ENCODE measurements at places on chromosomes 7 and 10. TPM values are rescaled to one million over a fixed set of nuclear protein-coding genes. Genes with fewer than 3 reads are reported as not detected.

DNA sequence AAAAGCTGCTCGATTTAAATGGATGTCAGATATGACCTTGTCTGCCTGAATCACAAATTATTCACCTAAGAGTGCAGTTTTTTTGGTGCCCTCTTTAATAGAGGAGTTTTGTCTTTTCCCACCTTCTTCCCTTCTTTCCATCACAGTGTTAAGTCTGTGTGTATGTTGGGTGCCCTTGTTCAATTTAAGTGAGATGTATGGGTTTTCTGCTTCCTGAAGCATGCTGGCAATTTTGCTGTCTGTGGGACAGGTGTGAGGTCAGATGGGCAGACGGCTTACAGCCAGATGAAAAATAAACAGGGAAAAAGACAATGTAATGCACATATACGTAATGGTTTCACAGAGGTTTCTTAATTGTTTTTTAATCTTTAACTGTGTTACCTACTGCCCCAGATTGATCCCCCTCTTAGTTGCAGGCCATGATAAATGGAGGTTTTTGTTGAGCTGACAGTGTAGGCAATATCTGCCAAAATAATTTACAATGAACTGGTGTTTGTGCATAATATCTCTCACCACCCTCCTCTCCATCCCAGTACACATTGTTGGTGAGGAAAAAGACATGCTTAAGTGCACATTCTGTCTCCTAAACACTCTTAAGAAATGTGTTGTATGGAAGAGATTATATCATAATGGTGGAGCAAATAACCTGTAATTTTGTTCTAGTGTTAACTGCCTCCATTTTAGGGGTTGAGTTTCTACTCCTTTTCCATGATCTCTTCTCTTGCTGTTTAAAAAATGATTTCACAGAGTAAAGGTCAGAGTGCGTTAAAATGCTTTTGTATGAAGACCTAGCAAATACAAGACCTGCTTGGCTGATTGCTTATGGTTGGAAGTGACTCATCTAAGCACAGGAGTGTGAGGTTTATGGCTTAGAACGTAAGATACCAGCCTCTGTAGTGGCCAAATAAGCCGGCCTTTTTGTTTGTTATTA, 123.9 kb downstream of the LRRC4 start:
- no peaks in the 10 kb centered on the region for H3K36me3 ChIP-seq
- no peak overlapping the region for H3K4me3 ChIP-seq
- peak overlapping the region; percentile 6 for H3K27ac ChIP-seq
- no peaks in the 10 kb centered on the region for H3K27me3 ChIP-seq
- no peak for DNase-seq

GRCh38 chr7:25134358-25135010, 9.4 kb upstream of the CYCS start:
- peaks cover 30% of the 10 kb centered on the region for H3K4me1 ChIP-seq
- no peaks in the 10 kb centered on the region for H3K27me3 ChIP-seq
- no peak overlapping the region for H3K4me3 ChIP-seq
- no peaks in the 10 kb centered on the region for H3K36me3 ChIP-seq
- H3K27ac ChIP-seq: peak overlapping the region; percentile 18

- H3K4me1 ChIP-seq: no peaks in the 10 kb centered on the region
- no peak overlapping the region for H3K4me3 ChIP-seq
- no peak overlapping the region for H3K27ac ChIP-seq
- H3K27me3 ChIP-seq: no peaks in the 10 kb centered on the region
Observed at GRCh38 chr7:36814311-36814710, 90.0 kb upstream of the AOAH start.

- H3K27ac ChIP-seq: peak overlapping the region; percentile 52
- H3K36me3 ChIP-seq: no peaks in the 10 kb centered on the region
- H3K27me3 ChIP-seq: no peaks in the 10 kb centered on the region
- H3K4me3 ChIP-seq: no peak overlapping the region
Observed at GRCh38 chr10:88702848-88703597, 3.0 kb upstream of the LIPK start.

- no peak overlapping the region for H3K27ac ChIP-seq
- H3K36me3 ChIP-seq: no peaks in the 10 kb centered on the region
- no peak overlapping the region for H3K4me3 ChIP-seq
- H3K27me3 ChIP-seq: no peaks in the 10 kb centered on the region
- no peak for DNase-seq
Observed at GRCh38 chr10:15824498-15824897, 35.8 kb downstream of the MINDY3 start.

- no peaks in the 10 kb centered on the region for H3K36me3 ChIP-seq
- DNase-seq: no peak
- H3K27me3 ChIP-seq: no peaks in the 10 kb centered on the region
- H3K4me1 ChIP-seq: peaks cover 25% of the 10 kb centered on the region
- H3K27ac ChIP-seq: no peak overlapping the region
Observed at GRCh38 chr7:107865956-107866775, 24.8 kb upstream of the DLD start.

DNA sequence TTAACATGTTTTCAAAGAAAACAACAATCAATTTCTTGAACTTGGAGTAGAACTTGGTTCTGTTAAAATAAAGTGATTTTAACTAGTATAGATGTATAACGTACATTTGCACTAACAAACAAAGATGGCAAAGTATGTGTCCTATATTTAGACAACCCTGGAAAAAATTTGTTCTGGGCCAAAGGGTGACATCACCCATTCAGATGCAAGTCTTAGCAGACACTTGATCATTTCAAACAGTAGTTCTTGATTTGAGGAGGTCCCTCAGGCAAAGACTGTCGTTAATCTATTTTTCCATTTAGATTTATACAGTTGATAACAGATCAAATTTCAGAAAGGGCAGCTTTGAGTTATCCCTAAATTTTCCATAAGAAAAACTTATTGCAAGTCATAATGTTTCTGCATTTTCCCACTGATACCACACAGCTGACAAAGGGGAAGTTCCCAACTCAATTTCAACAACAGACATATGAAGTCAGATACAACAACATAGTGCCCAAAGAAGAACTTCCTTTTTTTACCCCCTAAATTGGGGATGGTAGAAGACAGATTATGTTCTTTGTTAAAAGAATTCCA, 5.2 kb downstream of the NMT2 start:
- peaks cover 22% of the 10 kb centered on the region for H3K4me1 ChIP-seq
- no peak overlapping the region for H3K4me3 ChIP-seq
- no peaks in the 10 kb centered on the region for H3K27me3 ChIP-seq
- no peak overlapping the region for H3K27ac ChIP-seq
- no peak for DNase-seq

GRCh38 chr7:67621704-67622103, 625.1 kb downstream of the TYW1 start:
- no peak for DNase-seq
- H3K27me3 ChIP-seq: no peaks in the 10 kb centered on the region
- H3K36me3 ChIP-seq: no peaks in the 10 kb centered on the region
- no peaks in the 10 kb centered on the region for H3K4me1 ChIP-seq

Gene HOXA13
- 29.7 TPM for total RNA-seq

Gene TMEM196
- not detected for total RNA-seq

DNA sequence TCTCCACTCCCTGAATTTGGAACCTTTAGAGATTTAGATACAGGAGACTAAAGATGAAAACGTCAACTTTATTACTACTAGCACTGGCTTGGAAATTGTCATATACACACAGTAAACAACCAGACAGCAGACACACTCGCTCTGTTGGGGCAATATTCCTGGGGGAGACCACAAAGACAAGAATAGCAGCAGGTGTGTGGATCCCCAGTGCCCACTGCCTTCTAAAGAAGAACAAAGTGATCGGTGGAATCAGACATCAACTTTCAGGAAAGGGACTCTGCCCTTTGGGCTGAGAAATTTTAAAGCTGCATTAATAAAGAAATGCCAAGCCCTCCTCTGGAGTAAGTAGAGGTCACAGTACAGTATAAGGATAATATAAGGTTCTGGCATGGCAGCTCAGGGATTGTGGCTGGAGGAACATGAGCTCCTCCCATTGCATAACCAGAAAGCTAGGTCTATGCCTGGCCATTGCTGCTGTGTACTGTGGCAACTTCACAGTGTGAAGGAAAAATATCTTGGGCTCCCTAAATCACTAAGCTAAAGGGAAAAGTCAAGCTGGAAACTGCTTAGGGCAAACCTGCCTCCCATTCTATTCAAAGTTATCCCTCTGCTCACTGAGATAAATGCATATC, 57.1 kb upstream of the ANKRD1 start:
- no peaks in the 10 kb centered on the region for H3K36me3 ChIP-seq
- H3K4me1 ChIP-seq: no peaks in the 10 kb centered on the region
- H3K4me3 ChIP-seq: no peak overlapping the region
- H3K27me3 ChIP-seq: no peaks in the 10 kb centered on the region

Gene HOXA5
- total RNA-seq: 18.3 TPM

- H3K4me3 ChIP-seq: no peak overlapping the region
- H3K4me1 ChIP-seq: no peaks in the 10 kb centered on the region
- H3K36me3 ChIP-seq: no peaks in the 10 kb centered on the region
- no peak overlapping the region for H3K27ac ChIP-seq
- no peak for DNase-seq
Observed at GRCh38 chr10:121648493-121648892, 50.2 kb upstream of the FGFR2 start.

- peaks cover 13% of the 10 kb centered on the region for H3K4me1 ChIP-seq
- DNase-seq: no peak
- H3K27me3 ChIP-seq: no peaks in the 10 kb centered on the region
- H3K27ac ChIP-seq: no peak overlapping the region
Observed at GRCh38 chr10:78254013-78254412, 220.3 kb downstream of the RPS24 start.
